Lower lobe of right lung (tissue), 2 donors: ENCODE measurements at places on chromosomes 4 and X.

DNA sequence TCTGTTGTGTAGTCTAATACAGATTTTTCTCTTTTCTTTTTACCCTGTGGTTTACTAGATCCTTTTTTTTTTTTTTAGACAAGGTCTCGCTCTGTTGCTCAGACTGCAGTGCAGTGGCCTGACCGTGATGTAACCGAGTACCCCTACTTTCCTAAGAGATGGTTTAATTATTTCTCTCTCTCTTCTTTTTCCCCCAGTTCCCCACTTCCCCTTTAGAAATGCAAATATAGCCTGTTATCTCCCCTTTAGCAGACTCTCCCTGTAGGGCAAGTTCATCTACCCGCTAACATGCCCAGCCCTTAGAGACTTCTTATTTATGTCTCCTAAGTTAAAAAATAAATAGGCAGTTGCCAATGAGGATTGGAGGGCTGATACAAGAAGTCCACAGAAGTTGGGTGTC, 4.5 kb downstream of the SNX25 start:
- no peak for DNase-seq

DNA sequence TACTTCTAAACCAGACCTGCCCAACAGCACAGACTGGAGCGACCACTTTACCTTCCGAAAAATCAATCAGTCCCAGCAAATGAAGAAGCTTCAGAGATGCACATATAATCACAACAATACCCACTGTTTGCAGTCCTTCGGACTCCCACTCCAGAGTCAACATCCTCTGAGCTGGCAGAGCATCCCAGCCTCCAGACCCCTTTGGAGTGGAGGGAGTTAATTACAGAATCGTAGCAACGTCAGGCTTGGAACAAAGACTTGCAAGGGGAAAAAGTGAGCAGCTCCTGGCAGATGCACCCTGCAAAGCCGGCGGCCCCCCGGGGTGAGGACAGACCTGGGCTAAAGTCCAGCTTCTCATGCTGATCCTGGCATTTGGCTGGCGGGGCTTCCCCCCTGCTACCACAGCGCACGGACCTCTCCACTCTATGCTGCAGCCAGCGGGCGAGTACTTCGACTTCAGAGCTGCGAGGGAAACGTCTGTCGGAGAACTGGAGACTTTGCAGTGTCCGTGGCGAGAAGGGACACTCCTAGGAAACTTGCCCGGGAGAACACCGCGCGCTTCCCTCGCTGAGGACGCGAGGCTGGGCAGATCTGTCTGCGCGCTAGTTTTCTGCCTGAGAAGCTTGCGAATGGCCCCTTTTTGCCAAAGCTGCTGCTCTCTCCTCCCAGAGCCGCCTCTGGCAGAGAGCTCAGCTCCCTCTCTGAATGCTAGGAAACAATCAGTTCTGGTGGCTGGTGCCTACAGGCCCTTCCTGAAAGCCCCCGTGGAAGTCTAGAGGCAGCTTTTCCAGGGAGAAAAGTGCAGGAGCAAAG, 283.7 kb downstream of the PACRGL start:
- DNase-seq = no peak

DNA sequence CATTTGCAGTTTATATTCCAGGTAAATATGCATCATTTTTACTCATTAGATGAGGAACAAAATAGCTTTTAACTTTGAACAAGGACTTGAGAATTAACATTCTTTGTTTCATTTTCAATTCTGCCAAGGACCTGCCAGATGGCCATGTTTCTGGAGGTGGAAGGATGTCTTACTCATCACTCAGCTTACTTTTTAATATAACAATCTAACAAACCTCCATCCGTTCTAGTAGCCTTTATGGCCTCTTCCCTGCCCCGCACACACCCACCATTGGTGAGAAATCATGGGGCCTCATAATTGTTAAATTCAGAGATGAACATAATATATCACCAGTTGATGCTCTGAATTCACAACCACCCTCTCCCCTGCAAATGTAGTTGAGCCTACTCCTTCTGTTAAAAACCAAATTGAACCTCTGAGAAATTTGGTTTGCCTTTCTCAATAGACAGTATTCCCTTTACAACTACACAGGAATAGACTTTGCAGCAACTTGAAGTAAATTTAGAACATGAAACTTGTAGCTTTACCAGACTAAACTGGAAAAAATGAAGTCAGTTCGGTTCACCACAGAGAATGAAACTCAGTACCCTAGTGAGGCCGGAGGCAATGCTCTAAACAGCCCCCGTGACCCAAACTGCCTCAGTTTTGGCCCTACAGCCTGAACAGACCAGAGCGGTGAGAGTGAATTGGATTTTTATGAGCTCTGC, 50.1 kb upstream of the ACSL4 start:
- DNase-seq = no peak

DNA sequence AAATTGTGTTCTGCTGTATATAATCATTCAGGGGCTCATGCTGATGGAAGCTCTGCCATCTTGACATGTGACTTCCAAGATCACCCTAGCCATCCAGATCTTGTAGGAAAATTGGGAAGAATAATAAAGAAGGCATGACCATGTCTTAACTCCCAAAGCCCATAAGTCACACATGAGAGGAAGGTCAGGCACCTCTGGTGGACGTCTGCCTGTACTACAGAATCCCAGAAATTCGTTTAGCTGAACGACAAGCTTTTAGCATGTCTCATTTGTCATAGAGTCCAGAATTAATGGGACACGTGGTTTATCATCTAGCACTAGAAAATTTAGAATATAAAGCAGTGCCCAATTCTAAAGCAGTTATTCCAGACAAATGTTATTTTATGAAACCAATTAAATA, 212.7 kb downstream of the CENPC start:
- no peak for DNase-seq

DNA sequence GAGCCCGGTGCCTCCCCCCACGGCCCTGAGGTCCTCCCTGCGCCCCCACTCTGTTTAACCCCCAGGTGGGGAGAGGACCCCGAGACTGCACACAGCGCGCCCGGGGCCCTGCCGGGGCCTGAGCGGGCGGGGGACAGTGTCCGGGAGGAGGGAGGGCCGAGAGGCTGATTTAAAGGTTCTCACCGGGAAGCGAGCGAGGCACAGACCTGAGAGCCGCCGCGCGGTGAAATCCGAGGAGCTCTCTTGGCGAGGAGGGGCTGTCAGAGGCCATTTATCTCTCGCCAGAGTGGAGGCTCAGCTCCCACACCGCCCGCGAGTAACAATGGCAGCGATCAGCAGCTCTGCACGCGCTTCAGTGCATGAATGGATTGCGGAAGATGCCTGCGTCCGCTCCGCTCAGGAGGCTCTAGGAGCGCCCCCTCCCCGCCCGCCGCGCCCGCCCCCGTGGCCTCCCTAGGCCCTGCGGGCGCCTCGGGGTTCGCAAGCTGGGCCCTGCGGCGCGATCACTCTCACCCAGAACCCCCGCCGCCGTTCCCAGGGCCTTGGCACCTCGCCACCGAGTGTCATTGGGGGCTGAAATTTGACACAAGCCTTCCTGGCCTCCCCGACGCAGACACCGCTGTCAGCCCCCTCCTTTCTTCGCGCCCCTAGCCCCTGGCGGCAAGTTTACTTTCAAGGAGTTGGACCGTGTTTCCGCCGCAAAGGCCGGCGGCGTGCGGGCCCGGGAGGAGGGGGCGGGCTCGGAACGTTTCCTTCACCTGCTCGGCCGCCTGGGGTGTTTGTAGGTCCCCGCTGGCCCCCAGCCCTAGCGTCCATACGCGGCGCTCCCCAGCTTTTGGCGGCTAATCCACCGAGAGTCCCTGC, 48.7 kb upstream of the BCOR start:
- DNase-seq = peak; percentile 65

GRCh38 chrX:119942831-119943184, 743 bp downstream of the NKAP start:
- DNase-seq = no peak

DNA sequence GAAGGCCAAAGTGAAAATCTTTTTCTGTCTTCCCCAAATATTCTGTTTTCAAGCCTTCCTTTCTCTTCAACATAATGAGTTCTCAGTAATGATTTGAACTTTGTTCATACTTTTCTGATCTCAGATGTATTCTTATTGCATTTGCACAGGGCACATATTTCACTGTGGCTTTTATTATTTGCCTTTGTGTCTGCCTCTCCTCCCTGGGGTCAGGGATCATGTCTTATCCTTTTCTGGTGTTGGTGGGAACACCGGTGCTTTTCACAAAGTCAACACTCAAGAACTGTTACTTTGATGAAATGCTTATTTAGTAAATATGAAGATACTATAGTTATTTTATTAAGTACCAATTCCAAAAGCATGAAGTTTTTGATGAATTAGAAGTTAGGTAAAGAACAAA, 143.8 kb downstream of the FRAS1 start:
- DNase-seq = no peak

DNA sequence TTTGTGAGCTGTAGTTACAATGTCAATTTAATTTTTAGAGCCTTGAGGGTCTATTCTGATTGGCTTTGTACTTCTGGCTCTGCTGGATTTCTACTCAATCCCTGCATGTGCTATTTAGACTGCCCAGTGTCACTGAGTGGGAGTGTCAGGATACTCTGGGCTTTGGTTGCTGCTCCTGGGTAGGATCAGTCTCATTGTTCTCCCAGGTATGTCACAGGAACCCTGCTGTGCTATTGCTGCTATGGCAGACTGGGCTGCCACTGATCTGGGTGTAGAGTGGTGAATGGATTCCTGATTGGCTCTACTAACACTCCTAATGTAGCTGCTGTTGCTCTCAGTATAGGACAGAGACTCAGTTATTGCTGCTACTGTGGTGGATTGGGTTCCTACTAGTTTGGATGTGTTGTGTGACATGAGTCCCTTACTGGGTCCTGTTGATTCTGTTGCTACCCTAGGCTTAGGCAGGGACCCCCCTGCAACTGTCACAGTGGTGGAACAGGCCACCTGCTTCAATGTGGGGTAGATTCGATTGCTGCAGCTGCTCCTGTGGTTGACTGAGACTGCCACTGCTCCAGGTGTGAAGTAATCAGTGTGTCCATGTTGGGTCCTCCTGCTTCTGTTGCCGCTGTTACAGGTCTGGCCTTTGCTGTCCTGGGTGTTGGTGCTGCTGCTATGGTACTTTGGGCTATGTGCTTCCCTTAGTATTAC, 707.8 kb upstream of the AMOT start:
- no peak for DNase-seq

DNA sequence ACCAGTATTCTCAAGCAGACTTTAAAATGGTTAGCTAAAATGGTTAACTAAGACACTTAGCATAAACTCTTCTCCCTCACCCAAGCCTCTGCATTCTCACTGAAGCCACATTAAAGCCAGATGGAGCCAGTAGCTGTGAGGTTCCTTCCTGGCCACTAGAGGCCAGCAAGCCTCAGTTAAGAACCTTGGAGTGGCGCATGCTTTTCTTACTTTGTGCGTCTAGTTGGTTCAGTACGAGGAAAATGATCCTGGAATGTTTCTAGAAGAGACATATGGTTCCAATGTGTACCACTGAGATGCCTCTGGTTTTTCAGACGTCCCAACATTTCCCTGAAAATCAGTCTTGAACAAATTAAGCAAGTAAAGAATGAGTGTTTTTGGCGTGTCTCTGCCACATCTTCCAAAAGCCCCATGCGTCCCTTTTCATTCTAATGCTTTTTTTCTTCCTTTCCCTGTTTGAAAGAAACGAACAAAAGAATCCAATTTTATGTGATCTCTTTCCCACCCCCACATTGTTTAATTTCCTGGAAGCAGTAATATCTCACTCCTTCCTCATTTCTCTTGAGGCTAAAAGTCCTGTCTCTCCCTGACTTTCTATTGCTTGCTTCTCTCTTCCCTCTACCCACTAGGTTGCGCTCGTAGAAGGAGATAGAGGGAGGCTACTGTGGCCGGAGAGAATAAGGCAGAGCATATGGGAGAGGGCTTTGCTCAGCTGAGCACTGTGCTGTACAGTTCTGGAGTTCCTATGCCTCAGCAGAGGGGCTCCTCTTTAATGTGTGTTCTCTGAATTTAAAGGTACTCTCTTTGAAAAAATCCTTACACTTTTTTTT, 82.9 kb upstream of the TAB3 start:
- DNase-seq = no peak

DNA sequence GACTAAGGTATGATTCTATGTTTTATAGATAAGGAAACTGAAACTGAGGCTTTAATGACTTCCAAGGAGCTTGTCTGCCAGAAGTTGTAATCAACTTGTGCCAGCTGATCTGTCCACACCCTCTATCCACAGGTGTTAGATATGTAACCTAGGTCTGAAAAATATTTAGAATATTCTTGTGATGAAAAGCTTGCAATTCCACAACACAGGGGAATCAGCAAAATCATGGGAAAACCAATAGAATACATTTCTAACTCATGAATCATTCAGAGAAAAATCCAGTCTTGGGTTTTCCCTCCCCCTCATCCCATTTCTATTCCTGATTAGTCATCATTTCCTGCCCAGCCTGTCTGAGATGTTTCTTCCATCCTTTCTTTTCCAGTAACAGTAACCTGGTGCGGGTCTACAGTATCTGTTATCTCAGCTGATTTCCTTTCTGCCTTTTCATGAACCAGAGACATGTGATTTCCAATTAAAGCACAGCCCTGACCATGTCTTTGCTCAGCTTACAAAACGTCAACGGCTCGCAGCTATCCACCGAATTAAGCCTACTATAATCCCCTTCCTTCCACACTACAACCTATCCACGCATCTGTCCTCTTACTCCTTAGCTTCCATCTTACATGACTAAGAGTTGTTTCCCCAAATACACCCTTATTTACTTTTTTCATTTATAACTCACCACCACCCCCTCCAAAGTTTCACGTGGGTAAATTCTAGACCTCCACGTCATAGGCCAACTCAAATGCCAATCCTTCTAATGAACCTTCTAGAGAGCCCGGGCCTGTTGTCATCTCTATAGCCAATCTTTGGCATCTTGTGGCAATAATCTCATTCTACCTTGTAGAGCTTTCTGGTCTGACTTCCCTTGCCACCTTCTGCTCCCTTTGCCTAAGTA, 961 bp upstream of the NOCT start:
- DNase-seq = no peak

- no peak for DNase-seq
Observed at GRCh38 chr4:13547485-13548041, 3.3 kb upstream of the NKX3-2 start.

DNA sequence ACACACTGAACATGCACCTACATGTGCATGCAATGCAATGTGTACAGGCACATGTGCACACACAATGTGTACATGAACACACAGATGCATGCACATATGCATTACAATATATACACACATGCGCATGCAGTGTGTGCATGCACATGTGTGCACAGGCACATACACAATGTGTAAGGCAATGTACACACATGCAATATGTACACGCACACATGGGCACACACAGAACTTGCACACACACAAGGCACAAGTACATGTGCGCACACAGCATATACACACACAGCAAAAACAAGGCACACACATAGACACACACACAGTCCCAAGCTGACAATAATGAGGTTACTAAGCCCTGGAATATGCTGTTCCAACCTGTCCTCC, 76.3 kb downstream of the EVC2 start:
- DNase-seq = no peak

- no peak for DNase-seq
Observed at GRCh38 chrX:23888887-23889501, 18.7 kb downstream of the APOO start.

- DNase-seq = no peak
Observed at GRCh38 chr4:7403001-7403400, 31.7 kb downstream of the PSAPL1 start.
